T-helper 1 cell (primary cell): ENCODE measurements at places on chromosomes 3 and 15.

GRCh38 chr15:59879506-59880265 lies 124.4 kb upstream of the FOXB1 start:
- DNase-seq: no peak

- no peak for DNase-seq
Observed at GRCh38 chr3:52769786-52770455, 819 bp downstream of the NEK4 start.

- no peak for DNase-seq
Observed at GRCh38 chr3:43000387-43000786, 21.3 kb downstream of the GASK1A start.

DNA sequence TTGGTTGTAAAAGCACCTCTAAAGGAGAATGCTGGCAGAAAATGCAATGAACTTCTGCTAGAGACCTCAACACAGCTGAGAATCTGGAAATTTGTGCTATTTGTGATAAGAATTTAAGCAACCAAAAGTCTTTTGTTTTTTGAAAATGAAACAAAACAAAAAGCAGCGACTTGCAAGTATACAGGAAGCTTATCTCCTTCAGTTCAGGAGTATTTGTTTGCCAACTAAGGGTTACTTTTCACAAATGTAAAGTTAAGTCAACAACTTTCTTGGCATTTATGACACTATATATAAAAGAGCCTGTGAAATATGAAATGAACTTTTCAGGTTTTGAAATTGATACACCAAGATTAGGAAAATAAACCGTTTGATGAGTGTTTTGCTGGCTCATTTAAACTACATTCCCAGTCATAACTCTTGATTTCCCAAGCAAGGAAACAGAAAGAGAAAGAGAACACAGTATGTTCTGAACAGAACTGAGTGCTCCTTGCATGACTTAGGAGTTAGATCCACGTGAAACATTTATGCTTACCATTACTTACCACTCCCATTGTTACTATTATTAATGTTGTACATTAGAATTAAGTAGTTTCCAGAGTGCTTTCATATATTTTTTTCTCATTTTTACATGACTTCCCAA lies 92.3 kb upstream of the COL8A1 start:
- no peak for DNase-seq

GRCh38 chr3:28018925-28019718 lies 222.3 kb upstream of the CMC1 start:
- DNase-seq: no peak

DNA sequence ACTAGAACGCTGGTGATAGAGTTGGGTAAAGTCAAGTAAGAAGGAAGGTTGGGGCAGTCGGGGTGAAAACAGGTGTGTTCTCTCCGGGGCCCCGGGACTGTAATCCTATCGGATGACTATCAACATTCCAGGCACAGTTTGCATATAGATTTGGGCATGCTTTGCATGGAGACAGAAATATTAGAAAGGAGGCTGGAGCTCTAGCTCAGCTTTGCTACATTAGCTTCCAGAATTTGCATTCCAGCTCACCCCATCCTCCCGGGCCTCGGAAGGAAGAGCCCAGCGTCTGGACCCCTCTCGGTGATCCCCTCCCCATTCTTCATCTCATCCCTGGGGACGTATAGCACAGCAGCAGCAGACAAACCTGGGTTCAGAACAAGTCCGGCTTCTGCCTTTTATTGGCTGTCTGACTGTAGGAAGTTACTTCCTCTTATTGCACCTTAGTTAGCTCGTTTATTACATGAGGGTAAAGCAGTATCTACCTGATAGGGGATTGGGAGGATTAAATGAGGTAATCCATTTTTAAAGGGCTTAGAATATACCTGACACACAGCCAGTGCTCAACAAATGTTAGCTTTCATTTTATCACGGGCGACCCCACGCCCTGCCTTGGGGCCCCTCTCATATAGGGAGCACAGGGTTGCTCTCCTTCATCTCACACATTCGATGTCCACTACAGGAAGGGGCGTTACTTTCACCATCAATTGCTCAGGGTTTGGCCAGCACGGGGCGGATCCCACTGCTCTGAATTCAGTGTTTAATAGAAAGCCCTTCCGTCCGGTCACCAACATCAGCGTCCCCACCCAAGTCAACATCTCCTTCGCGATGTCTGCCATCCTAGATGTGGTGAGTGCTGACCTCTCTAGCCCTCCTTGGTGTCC lies 3.2 kb downstream of the HTR3E start:
- DNase-seq: no peak

GRCh38 chr3:53570081-53570480 lies 75.7 kb downstream of the CACNA1D start:
- DNase-seq: no peak

- no peak for DNase-seq
Observed at GRCh38 chr3:127452321-127452821, 138.2 kb downstream of the TPRA1 start.

DNA sequence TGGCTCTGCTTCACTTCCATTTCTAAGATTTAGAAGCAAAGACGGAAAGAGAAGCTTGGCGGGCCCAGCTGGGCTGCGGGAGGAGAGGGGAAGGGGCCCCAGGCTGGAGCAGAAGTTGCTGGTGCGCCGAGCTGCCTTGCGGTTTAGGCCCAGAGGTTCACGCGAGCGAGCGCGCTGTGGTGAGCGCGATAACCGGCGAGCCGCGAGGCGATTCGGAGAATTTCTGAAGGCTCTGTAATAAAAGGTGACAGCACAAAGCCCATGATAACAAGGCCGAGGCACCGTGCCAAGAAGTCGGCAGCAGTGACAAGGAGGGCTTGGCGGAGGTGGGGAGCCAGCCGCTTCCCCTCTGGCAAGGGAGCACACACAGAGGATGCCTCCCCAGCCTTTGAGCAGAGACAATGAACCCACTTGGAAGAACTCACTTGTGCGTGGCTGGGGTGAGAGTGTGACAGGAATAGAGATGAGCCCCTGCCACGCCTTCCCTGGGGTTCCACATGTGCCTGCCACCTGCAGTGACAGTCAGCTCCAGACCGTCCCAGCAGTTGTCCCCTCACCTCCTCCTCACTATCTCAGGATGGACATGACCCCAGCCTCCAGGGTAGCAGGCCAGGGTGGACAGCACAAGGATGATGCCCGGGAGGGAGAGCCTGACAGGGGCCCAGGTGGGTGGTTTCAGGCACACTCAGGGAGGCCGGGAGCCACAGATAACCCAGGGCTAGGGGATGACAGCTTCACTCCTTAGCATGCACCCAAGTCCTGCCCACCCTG lies 315.2 kb downstream of the UACA start:
- DNase-seq: no peak

DNA sequence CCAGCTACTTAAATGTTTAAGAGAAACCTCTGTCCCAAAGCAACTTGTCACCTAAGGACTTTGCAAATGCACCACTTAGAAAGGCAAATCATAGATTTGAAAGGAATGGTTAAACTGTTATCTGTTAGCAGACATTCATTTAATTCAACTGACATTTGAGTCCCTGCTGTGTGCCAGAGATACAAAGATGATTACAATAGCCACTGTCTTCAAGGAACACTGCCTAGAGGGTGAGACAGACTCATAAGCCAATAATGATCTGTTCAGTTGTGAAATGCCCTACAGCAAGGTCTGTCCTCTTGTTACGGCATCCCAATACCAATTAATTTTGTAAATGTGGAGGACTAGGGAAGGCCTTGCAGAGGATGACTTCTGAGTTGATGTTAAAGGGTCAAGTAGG lies 113.1 kb downstream of the ATG7 start:
- no peak for DNase-seq

DNA sequence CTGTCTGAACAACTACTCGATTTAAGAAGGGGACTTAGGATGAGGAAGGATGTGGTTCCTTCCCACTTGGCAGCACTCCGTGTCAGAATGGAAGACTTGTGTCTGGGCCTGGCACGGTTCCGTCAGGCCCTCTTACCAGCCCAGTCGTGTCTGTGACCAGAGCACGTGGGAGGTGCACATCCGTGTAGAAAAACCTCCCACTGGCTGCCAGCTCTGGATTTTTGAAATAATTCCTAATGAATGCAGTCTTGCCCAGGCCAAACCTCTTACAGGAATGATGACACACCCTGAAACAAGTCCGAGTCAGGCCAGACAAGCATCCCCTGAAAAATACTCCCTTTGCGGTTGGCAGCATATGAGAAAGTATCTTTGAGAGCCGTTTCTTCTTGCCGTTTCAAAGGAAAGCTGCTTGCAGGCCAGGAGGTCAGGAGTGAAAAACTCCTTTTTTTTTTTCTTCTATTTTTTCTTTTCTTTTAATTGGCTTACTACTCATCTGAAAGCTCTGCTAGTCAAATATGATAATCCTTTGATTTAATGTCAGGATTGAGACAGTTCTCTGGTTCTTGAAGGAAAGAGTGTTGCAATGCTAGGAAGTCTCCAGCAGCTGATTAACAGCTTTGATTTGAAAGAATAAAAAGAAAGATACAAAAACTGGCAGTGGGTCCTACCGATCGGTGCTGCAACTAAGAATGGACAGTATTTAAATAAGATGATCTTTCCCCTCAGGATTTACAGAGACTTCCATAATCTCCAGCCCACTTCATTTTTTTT lies 19.8 kb downstream of the IL1RAP start:
- no peak for DNase-seq

DNA sequence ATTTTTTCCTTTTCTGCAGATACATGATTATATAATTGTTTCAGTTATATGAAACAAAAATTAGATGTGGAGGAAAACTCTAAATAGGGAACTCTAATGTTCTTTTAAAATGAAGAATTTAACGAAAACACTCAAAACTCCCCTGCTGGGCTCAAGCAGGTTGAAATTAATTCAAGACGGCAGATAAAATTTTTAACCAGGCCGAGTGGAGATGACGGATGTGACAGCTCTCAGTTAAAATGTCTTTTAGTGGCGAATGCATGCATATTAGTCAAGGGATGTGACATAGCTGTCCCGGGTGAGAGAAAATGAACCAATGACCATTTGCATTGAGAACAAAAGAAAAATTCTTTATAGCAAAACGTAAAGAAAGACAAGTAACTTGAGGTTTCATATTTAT lies 110.1 kb downstream of the ROBO2 start:
- DNase-seq: no peak

DNA sequence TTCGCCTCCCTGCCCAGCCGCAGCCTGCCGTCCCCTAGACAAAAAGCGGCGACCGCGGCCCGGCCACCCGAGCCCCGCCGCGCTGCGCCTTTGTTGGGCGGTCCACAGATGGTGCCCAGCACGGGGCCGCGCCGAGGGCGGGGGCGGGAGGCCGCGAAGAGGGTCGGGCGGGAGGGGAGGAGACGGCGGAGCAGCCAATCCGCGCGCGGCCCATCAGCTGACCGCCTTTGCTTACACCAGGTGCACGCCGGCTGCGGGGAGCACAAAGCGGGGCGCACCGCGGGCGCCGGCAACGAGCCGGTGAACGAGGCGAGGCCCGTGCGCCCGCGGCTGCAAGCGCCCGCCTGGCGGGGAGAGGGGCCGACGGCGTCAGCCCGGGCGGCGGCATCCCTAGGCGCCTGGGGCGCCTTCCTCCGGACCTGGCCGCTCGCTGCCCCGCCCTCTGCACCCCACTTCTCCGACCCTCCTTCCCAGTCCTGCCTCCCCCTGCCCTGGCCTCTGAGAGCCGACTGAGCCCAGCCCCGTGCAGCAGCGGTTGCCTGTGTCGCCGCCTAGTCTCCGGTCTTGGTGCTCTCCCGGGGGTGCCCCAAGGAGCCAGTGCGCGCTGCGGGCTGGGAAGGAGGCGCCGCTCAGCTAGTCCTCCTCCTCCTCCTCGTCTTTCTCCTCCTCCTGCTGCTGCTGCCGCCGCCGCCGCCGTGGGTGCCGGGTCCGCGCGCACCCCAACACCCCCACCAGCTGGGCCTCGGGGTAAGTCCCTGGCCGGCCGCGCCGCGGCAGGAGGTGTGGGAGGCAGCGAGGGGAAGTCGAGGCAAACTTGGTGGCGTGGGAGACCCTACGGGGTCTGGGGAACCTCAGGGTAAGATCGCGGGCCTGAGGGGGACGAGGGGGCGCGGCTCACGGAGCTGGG lies at the start of gene LRRN1:
Gene LRRN1 (plus strand): TSS at position 259 of the 907 bp plus-strand sequence. CDS start 45,211 bp downstream, outside the sequence.
- no peak for DNase-seq

DNA sequence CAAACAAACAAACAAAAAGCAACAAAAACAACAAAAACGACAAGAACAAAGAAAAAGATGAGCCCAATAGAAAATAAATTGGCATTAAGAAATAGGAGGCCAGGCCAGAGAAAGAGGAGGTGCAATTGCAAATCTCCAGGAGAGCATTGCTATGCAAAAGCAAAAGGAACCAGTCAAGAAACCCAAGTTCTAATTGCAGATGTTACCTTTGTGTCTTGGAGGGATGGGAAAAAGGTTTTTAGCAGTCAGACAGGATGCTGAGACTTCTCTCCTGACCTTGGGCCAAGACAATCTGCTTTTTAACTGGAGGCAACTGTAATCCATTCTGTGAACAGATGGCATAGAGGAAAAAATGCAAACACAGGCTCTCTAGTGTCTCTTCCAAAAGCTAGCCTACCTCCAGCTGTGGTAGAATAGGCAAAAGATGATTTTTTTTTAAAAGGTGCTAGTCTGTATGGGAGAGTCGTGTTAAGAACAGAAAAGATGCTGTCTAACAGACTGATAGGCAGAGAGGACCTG lies 56.4 kb downstream of the LSAMP start:
- DNase-seq: no peak

DNA sequence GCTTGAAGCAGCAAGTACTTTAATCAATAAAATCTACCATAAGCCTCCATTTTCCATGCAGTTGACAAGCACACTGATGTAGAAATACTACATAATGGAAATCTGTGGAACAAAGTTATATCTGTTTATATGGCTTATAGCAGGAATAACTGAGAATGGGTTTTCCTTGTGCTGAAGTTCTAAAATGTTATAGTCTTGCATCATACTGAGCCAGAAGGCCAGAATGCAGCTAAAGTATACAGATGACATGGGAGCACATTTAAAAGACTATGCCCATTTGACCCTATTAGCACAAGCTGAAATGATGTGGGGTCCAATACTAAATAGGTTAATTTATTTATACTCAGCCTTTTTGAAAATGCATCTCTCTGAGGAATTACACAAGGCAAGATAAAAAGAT lies 25.1 kb downstream of the SLC24A5 start:
- no peak for DNase-seq

DNA sequence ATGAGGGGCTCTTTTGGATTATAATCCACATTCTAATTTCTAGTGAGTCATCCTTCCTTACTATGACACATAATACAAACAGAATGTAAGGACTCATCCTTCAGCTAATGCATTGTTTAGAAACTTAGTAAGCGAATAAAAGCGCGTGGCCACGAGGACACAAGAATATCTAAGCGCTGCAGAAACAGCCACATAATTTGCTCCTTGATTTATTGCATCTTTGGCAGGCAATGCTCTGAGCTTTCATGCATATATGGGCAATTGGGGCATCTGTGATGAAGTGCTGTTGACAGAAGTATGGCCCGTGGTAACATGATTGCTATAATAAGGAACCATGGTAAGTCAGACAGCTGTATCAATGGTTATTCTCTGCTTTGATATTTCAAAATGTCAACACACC lies 191.3 kb upstream of the ZNF385D start:
- no peak for DNase-seq
